Occipital lobe (tissue), 3 donors: ENCODE measurements at places on chromosomes 16 and 17.

DNA sequence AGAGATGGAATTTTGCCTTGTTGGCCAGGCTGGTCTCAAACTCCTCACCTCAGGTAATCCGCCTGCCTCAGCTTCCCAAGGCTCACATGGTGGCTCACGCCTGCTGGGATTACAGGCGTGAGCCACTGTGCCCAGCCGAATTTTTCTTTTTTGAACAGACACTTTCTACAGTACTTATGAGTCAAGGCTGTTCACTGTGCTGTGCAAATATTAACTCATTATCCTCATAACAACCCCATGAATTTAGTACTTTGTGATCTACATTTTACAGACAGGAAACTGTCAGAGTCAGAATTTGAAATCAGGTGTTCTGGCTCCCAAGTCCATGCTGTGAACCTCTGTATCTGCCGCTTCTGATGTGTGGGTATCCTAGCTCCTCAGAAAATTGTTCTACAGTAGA, 25.7 kb upstream of the RASL10B start:
- DNase-seq, result no peak

DNA sequence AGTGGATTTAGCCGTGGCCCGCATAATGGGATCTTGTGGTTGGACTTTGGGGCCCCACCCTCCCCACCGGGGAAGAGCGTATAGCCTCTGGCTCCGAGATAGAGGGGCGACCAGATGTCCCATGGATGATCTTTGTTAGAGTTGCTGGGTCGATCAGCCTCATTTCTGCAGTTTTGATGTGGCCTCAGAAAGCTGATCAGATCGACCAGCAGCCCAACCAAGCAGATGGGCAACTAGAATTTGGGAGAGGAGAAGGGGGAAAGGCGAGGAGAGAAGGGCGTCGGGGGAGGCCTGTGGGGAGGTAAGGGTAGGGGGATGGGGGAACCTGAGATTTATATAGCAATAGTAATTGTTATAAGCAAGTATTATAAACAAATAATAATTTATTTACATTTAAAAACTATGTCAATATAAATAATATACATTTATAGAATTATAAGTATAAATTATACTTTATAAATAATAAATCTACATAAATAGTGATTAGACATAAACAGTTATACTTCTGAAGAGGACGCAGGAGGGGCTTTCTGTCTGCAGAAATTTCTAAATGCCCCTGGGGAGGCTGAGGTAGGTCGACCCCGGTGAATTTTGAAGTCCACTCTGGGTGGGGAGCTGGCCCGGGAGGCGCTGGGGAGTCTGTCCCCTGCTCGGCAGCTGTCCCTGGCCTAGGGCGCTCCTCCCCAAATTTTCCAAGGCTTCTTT, 136.3 kb downstream of the KCNJ12 start:
- no peak for DNase-seq

DNA sequence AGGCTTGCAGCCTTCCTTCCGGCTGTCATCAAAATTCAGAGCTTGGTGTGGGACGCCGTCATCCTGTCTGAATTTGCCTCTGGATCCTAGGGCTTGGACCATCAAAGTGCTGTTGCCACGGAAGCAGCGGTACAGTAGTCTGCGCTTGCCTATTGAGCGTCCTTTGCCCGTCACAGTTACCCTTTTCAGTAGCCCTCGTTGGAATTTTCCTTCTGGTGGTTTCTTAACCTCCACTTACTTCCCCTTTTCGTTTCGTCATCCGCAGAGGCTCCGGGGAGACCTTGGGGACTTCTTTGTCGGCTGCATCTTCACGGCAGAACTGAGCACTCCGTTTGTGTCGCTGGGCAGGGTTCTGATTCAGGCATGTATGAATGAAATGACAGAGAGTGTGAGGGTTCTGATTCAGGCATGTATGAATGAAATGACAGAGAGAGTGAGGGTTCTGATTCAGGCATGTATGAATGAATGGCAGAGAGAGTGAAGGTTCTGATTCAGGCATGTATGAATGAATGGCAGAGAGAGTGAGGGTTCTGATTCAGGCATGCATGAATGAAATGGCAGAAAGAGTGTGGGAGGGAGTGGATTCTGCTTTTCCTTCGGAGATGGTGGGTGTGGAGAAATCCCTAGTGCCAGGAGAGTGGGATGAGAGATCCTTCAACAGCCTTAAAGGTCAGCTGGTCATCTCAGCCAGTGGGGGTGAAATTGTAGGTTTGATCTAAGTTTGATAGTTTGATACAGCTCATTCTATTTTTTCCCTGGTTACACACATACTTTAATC, 8.0 kb downstream of the TLCD3A start:
- no peak for DNase-seq

DNA sequence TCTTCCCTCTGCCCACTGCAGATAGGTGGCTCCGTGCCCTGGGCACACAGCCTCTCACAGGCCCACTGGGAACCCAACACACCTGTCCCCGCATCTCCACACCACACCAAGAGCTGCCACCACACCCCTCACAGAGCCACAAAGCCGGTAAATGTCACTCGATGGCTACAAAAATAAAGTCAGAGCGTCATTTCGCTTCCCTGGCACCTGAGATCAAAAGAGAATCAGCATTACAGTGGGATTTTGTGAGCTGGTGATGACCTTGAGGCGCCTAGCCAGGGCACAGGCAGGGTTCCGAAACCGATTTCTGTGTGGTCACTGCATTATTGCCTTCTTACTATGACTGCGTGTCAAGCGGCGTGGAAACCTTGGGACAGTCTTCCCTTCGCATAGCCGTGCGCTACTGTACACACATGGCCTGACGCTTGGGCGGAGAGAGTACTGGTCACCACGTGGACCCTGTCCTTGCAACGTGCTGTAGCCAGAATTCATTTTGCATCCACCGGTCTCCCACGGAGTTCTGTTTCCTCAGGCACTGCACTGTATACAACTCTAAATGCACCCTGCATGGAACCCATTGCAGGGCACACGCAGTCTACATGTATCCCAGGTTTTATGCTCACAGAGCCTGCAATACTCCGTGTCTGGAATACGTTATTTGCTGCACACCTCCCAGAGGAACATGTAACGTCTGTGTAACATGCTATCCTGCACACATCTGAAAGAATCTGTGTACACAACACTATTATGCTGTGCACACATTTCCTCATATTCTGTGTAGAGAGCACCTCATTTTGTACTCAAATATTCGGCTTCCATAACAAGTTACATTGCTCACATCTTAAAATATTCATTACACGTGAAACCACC, 5.8 kb upstream of the FOXF1 start:
- no peak for DNase-seq

DNA sequence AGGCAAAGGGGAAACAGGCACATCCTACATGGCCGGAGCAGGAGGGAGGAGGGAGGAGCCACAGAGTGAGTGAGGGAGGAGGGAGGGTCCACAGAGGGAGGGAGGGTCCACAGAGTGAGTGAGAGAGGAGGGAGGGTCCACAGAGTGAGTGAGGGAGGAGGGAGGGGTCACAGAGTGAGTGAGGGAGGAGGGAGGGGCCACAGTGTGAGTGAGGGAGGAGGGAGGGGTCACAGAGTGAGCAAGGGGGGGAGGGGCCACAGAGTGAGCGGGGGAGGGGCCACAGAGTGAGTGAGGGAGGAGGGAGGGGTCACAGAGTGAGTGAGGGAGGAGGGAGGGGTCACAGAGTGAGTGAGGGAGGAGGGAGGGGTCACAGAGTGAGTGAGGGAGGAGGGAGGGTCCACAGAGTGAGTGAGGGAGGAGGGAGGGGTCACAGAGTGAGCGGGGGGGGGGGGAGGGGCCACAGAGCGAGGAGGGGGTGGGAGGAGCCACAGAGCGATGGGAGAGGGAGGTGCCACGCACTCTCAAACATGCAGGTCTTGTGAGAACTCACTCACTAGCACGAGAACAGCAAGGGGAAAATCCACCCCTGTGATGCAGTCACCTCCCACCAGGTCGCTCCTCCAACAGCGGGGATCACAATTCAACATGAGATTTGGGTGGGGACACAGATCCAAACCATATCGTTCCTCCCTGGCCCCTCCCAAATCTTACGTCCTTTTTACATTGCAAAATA, 24.3 kb upstream of the CDH15 start:
- DNase-seq, result no peak

DNA sequence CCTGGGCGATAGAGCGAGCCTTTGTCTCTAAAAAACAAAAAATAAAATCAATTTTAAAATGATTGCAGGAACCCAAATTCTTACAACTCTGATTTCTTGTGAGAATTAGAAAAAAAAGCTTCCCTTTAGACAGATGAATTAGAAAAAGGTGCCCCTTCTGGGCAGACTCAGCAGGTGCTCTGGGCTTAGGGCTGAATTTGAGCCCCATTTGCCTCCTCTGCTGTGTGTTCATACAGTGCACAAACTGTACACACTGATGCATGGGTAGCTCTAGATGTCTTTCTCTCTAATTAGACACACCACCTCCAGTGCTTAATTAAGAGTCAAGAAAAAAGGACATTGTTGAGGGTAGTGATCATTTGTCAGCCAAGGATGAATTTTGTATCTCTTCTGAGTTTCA, 38.5 kb upstream of the NOL11 start:
- no peak for DNase-seq
